ENCODE measurements at places on chromosomes 2 and 18.

DNA sequence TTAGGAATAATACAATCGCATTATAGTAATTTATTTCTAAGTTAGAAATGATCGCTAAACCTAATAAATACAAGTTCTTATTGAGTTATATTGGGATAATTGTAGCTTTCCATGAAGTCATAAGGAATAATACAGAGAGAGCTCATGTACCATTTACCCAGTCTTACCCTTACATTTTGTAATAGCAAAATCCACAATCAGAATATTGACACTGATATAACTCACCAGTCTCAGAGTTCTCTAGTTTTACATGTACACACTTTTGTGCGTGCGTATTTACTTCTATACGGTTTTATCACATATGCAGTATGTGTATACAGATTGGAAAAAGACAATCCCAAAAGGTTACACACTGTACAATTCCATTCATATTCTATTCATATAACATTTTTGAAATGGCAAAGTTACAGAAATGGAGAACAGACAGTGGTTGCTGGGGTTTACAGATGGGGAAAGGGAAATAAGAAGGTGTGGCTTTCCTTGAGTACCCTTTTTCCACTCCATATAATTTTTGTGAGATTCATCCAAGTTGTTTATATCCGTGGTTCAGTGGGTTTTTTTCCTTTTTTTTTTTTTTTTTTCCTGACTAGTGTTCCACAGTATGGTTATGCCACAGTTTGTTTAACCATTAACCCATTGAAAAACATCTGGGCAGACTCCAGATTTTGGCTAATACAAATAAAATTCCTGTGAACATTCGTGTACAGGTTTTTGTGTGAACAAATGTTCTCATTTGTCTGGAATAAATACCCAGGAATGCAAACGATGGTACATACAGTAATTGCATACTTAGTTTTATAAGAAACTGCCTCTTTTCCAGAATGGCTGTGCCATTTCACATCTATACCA, 117.2 kb downstream of the HNMT start:
- no peak for DNase-seq

- DNase-seq: no peak
Observed at GRCh38 chr18:70322928-70323327, 34.1 kb downstream of the SOCS6 start.

- peak; percentile 42 for DNase-seq
Observed at GRCh38 chr2:134718023-134718816, 580 bp downstream of the TMEM163 start.

DNA sequence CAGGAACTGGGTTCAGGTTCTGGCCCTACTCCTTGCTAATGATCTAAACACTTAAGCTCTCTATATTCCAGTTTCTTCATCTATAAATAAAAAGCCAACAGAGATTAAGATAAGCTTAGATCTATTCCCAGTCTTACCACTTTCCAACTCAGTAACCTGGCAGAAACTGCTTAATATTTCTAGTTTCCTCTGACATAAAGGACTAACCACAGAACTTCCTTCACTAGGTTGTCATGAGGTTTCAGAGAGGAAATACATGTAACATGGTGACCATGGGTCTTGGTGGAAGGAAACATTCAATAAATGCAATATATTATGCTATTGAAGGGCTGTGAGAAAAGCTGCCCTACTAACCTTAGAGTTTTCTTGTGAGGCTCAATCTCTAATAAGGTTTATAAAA, 114.4 kb upstream of the PDE1A start:
- DNase-seq: no peak

- no peak for DNase-seq
Observed at GRCh38 chr2:186103276-186103675, 364.7 kb downstream of the FSIP2 start.

- DNase-seq: no peak
Observed at GRCh38 chr2:229870903-229871656, 50.7 kb downstream of the TRIP12 start.

DNA sequence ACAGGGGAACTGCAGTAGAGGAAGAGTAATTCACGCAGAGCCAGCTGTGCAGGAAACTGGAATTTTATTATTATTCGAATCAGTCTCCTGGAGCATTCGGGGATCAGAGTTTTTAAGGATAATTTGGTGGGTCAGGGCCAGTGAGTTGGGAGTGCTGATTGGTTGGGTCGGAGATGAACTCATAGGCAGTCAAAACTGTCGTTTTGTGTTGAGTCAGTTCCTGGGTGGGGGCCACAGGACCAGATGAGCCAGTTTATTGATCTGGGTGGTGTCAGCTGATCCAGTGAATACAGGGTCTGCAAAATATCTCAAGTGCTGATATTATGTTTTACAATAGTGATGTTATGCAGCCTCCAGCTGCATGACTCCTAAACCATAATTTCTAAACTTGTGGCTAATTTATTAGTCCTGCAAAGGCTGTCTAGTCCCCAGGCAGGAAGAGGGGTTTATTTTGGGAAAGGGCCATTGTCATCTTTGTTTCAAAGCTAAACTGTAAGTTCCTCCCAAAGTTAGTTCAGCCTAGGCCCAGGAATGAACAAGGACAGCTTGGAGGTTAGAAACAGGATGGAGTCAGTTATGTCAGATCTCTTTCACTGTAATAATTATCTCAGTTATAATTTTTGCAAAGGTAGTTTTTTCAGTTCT, 67.0 kb downstream of the ASAP2 start:
- DNase-seq: no peak

- no peak for DNase-seq
Observed at GRCh38 chr2:190596993-190597392, 51.9 kb upstream of the NAB1 start.

GRCh38 chr2:203697190-203697589, 9.2 kb upstream of the CD28 start:
- DNase-seq: no peak

DNA sequence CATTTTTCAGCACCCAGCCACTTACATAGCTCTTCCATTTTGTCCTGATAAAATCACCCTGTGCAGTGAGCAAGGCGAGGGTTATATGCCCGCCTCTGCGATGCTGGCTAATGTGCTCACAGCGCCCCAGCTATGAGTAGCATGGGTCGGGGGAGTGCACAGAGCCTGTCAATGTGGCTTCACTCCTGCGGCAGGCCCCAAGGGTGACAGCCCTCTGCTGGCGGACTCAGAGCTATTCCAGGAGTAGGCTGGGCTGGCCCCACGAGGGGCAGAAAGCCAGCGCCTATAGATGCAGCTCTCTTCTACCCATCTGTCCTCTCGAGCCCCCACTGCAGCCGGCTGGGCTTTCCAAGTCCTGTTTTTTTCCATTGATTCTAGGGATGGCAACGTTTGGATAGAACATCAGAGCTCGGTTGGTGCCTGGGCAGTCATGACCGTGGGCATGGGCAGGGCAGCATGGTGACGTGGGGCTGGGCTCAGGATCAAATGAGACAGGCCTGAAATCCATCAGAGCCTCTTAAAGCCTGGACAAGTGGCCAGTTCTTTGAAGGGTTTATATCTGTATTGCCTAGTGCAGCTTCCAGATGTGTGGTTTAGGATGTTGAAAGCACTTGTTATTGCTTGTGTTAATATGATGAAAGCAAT, 134.7 kb downstream of the MCFD2 start:
- DNase-seq: no peak

GRCh38 chr2:129864719-129865118, 114.7 kb upstream of the RAB6C start:
- DNase-seq: no peak

DNA sequence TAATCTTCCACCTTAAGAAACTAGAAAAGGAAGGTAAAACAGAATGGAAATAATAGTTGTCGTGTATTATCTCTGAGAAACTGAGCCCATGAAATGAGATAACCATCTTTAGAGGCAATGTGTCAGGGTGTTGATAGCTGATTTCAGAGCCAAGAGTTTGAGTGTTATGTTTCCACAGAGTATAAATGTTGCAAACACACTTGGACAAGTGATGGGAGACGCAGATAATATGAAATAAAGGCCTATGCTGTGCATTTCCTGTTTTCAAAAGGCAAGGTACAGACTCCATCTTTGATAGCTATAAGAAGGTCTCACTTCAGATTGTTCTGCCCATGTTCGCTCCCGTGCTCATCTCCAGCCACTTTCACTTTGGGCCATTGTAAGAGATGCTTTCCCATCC, 25.9 kb upstream of the DNER start:
- no peak for DNase-seq

DNA sequence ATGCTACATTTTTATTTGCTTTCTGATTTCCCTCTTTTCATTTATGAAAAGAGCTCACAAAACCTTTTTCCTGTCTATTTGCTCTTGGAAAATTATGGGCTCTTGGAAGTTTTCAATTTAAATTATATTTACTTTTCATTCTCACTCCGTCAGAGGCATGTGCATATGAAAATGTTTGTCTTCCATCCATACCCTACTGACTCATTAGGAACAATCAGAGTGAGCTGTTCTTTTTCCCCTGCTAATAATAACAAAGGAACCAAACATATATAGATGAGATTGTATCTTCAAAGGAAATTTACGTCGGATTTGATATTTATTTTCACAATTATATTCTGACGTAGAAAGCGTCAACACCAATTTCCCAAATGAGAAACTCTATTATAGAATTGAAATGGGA, 1101.2 kb downstream of the TSN start:
- peak; percentile 17 for DNase-seq

GRCh38 chr2:151840216-151841046, 12.2 kb upstream of the ARL5A start:
- DNase-seq: no peak

DNA sequence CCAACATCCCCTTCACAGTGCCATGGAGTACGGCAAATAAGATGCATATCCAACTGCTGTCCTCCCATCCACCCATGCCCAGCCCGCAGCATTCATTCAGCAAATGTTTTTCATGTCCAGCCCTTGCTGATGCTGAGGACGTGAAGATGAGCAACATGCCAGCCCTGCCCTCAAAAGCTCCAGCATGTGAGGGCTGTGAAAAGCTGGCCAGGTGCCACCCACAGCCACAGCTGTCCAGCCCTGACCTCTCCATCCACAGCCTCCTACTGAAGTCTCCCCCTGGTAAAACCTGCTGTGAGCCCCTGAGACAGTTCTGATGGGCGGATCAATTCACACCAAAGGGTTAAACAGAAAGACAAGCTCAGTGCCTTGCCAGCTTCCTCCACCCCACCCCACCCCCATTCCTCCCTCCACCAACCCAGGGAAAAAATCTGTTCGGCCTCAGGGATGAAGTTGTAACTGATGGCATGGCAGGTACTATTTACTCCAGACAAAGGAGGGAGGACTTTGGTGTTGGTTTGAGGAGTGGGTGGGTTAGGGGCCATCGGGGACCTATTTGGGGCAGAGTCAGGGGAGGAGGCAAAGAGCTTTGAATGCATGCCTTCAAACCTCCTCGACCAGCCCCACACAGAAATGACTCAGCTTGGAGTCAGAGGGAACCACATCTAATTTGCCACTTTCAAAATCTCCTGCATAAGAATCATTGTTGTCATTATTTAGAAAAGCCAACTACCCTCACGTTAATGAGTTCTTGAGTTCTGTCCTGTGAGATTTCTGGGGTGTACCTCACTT, 4.3 kb downstream of the ZBTB7C start:
- DNase-seq: no peak

DNA sequence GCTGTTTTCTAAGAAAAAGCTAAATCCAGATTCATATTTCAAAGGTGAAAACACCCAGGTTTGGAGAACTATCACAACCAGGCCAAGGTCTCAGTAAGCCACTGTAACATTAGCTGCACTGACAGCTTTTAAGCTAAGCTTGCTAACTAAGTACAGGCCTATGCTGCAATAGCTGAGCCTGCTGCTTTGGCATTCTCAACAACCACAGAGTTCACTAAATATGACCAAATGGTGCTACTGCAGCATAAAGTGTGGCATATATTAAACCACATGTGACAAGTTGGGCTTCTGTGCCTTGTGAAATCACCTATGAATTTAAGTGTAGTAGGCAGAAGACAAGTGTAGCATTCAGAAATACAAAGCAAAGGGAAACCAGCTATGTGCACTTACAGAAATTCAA, 206.7 kb downstream of the TCF4 start:
- DNase-seq: no peak

DNA sequence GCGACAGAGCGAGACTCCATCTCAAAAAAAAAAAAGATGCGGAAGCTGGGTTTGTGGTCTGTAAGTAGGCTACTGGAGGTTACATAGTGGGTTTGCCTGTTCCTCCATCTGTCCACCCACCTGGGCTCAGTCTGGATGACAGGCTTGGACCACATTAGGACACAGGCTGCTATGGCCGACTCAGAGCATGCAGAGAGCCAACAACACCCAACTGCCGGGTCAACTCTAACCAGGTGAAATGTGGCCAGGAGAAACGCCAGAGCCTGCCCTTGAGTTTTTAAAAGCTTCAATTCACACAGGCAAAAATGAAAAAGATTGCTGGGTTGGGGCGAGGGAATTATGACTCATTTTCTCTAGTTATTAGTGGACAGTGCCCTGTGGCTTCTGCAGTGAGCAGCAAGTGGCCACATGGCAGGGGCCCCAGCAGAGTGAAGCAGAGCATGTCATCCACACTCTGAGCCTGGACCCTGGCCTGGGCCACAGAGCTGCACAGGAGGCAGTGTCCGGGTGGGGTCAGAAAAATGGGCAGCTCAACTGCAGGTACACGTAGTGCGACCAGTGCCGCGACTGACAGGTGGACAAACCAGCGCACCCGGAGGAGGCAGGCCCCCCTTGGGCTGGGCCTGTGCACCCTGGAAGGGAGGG, 67.4 kb downstream of the BIN1 start:
- DNase-seq: no peak

DNA sequence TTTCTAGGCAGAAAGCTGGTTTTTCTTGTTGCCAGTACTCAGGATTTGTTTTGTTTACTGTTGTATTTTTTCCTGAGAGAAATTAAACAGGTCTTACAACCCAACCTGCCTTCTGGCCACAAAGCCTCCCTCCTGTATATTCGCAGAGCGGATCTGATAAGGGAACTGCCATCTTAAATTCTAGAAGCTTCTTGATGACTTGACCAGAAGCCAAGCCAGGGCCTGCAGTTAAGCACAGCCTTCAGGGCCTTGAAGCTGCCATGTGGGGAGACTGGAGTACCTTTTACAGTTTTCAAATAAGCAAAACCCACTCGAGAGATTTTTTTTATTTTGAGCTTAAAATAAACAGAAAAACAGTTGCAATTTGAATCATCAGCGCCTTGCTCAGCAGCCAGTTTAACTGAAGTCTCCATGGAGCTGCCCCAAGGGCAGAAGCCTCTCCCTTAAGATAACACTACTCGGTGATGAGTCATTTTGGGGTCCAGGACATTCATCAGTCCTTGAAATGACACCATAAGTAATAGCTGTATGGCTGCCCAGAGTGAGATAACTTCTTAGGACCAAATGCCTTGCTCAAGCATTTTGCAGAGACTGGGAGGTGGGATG, 51.5 kb upstream of the PHLPP1 start:
- DNase-seq: no peak

GRCh38 chr2:21427606-21428005, 303.8 kb downstream of the TDRD15 start:
- no peak for DNase-seq
